ENCODE measurements at places on chromosomes 11 and 22.

- no peak for DNase-seq
These were observed 2392.8 kb upstream of the RAG2 start for GRCh38 chr11:38990841-38991240.

- no peak for DNase-seq
These were observed 11.7 kb upstream of the ARFGAP3 start for GRCh38 chr22:42868751-42869251.

DNA sequence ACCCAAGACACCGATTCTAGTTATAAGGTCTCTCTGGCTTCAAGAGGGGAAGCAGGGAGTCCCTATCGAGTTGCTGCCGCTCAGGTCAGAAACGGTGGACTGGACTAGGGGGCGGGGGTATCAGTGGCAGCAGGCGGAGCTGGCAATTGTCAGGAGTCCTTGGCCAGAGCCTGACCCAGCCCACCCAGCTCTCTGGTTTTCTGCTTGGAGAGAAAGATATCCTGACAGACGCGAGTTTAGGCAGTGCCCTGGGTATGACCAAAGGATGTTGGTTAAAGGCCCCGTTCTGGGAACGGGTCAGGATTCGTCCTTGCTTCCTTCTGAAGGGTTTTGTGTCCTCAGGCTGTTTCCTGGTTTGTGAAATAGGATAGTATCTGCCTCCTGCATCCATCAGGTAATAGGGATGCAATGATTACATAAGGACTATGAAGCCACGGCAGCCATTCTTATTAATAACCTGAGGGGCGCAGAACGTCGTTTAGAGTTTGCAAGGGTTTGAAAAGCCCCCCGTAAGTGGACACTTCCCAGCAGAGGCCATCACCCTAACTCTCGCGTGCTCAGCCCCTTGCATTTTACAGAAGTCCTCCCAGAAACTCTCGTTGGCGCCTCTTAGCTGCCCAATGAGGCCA is 700 bp upstream of the DEPDC5 start:
- no peak for DNase-seq

- DNase-seq, result no peak
These were observed 56.1 kb upstream of the POU2AF1 start for GRCh38 chr11:111435046-111435698.

GRCh38 chr11:23540101-23540561 is 679.9 kb upstream of the CCDC179 start:
- DNase-seq, result peak; percentile 33

DNA sequence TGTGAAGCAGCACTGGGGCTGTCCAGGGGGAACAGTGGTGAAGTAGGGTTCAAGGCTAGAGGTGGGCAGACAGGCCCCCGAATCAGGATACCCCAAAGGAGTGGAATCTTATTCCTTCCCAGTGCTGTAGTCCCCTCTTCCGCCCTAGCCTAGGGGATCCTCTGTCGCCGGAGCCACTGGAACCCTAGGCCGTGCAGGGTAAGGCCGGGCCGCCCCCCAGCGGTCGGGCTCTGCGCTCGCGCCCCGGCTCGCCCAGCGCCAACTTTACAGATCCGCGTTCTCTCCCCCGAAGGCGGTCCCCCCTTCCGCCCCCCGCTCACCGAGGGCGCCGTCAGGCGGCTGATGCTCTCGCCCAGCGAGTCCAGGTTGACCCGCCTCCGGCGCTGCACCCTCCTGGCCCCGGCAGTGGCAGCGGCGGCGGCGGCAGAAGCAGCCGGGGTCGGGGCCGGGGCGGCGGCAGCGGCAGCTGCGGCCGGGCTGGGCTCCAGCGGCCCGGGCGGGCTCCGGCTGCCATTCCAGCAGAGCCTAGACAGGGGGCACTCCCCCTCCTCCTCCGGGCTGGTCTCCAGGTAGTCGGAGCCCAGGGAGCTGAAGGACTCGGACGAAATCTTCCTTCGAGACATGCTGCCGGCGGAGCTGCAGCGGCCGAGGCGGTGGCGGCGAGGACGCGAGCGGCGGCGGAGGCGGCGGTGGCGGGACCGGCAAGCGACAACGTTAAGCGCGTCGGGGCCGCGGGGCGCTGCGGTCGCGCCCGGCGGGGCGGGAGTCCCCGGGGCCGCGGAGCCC is 650 bp downstream of the GUCY1A2 start:
- DNase-seq, result peak; percentile 28

- DNase-seq, result no peak
These were observed 32.2 kb upstream of the OAF start for GRCh38 chr11:120178561-120179056.

All from germinal center (tissue), 1 donor.